ENCODE measurements at places on chromosomes 5 and 9.

DNA sequence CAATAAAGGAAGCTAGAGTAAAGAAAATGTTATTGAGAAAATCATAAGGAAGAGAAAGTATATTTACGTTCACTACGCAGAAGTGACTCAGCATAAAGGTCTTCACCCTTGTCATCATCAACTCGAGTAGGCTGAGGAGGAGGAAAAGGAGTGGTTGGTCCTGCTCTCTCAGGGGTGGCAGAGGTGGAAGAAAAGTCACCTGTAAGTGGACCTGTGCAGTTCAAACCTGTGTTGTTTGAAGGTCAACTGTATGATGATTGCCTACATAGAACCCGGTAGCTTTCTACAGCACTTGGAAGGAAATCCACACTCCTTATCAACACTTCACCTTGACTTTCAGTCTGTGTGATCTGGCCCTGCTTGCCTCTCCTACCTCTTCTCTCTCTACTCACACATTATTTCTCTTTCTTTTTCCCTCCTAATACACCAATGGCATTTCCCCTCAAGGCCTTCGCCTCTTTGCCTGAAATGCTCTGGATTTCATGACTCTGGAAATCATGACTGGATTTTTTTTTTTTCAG lies 109.3 kb upstream of the CPEB4 start:
- no peak for DNase-seq

DNA sequence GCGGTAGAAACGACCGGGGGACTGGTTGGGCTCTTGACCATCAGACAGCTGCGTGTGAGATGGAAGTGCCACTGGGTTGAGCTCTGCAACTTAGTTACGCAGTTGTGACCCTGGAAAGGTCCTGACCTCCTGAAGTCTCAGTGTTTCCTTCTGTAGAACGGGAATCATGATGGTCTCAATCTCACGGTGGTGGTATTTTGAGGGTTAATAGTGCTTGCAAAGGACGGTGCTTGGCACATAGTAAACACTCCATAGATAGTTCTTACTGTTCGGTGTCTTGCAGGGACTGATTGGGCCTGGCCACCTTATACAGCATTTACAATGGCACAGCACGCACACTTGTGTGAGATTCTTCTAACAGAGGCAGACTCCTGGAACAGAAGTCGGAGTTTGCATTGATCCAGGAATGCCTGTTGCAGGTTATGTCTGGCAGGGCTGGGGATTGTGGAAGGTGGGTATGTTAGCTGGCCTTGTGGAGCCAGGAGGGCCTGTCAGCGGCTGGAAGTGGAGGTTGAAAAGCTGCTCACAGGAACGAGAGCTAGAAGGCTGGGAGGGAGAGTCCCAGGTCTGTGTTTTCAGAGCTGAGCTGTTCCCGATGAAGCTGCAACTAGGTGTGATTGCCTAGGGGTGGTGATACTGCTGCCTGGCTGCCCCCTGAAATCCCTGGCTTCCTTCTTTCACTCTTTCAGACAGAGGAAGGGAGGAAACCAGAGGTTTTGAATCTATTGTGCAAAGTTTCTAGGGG lies 962 bp upstream of the TXN start:
- DNase-seq = no peak

GRCh38 chr9:117768750-117769395 lies 64.7 kb downstream of the TLR4 start:
- no peak for DNase-seq

- no peak for DNase-seq
These were observed 172.3 kb upstream of the PPP1R26 start for GRCh38 chr9:135307300-135307699.

- DNase-seq = no peak
These were observed 31.2 kb downstream of the OGN start for GRCh38 chr9:92373167-92373566.

DNA sequence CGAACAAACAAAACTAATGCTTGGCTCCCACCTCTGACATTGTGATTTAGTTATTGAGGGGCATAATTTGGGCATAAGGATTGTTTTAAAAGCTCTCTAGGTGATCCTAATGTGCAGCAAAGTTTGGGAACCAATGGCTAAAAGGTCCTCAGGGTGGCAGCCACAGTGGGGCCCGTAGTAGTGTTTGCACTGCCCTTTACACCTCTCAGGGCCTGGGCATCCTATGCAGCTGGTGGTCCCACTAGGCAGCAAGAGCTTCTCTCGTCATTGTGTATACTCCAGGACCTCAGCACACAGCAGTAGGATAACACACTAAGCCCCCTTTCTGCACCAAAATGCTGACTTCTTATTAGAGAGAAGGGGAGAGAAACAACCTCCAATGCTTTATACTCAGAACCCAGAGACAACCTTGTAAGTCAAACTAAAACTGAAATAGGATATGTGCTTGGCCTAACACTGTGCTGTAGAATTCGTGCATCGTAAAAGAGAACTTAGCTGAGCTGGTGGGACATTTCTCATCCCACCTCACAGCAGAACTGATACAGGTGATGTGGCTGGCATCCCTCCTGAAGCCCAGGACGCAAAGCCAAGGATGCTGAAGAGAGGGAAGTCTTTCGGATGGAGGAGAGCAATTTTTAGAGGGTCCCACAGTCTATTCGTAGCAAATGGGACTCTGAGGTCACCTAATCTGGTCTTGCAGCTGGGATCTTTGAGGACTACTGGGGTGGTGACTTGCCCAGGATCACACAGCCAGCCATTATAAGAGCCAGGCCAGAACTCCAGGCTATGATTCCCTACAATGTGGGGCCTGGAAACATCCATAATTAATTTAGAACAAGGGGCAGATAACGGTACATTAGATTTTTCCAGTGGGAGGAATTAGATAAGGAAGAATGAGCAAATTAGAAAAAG lies 1.2 kb downstream of the GLRX start:
- no peak for DNase-seq

Measured in GM12864 (cell line).